Breast epithelium (tissue), 4 donors: ENCODE measurements at places on chromosomes 1 and 21. TPM values are rescaled to one million over a fixed set of nuclear protein-coding genes. Genes with fewer than 3 reads are reported as not detected.

S100A1 gene
- total RNA-seq: 28.5 TPM

- no peak for DNase-seq
Measured at GRCh38 chr21:34352556-34352955, 11.2 kb upstream of the KCNE2 start.

GRCh38 chr1:39959651-39960333, 4.8 kb downstream of the MFSD2A start:
- DNase-seq: no peak

GRCh38 chr1:236465231-236465958, 58.4 kb upstream of the LGALS8 start:
- no peak for DNase-seq

DNA sequence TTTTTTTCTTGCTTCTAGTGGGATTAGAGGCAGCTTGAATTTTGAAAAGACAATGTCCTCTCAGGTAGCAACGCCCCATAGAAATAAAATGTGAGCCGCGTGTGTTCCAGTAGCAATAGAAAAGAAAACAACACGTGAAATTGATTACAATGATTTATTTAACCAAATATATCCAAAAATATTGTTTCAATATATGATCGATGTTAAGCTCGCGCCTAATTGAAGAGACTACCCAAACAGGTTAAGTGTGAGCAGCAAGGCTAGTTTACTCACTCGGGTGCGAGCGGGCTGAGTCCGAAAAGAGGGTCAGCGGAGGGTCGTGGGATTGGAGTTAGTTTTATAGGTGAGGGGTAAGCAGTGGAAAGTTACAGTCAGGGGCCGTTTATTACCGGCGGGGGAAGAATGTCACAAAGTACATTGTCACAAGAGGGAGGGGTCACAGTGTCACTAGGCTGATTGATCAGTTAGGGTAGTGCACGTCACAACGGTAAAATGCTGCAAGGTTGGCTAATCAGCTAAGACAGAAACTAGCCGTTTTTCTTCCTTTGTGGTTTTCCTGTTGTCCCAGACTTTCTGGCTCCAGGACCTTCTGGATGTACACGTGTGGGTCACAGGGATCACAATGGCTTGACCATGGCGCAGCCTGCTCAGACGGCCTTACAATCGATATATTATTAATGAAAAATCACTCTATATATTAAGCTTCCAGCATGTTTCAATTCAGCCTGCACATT, 697 bp upstream of the ZNF670 start:
- DNase-seq: no peak

GRCh38 chr1:26936823-26937222, 15.3 kb downstream of the NUDC start:
- no peak for DNase-seq

TCHH gene
- total RNA-seq: under 0.01 TPM

DNA sequence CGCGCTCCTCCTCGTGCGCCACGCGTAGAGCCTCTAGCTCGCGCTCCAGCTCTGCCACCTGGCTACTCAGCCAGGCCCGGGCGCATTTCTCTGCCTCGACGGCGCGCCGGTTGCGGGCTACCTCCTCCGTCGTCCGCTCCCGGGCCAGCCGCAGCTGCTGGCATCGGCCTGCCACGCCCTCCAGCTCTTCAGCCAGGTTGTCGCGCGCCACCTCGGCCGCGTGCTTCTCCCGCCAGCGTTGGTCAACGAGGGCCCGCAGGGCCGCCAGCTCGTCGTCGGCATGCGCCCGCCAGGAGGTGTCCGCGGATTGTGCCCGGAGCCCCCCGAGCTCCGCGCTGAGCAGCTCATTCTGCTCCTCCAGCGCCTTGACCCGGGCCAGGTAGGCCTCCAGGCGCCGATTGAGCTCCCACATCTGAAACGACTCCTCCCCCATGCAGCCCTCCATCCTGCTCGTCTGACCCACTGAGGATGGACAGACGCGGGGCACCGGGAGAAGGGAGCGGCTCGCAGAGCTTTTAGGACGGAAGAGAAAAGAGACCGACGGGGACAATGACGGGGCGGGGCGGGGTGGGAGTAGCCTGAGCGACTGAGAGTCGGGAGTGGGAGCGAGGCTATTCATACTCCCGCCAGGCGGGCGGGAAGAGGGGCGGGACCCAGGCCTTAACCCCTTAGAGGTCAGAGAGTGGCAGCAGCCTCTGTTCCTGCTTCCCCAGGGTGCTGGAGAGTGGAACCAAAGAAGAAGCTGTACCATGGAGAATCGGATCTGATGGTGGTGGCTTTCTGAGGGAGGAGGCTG, at the start of gene NES:
Gene NES (minus strand): TSS at position 588 of the 796 bp plus-strand sequence. CDS start 143 bp downstream, at position 445.
- no peak for DNase-seq

LCE1C gene
- not detected for total RNA-seq
